ENCODE measurements at places on chromosomes 4 and X.

- DNase-seq: no peak
Observed at GRCh38 chr4:33577791-33578190, 2666.5 kb downstream of the ARAP2 start.

DNA sequence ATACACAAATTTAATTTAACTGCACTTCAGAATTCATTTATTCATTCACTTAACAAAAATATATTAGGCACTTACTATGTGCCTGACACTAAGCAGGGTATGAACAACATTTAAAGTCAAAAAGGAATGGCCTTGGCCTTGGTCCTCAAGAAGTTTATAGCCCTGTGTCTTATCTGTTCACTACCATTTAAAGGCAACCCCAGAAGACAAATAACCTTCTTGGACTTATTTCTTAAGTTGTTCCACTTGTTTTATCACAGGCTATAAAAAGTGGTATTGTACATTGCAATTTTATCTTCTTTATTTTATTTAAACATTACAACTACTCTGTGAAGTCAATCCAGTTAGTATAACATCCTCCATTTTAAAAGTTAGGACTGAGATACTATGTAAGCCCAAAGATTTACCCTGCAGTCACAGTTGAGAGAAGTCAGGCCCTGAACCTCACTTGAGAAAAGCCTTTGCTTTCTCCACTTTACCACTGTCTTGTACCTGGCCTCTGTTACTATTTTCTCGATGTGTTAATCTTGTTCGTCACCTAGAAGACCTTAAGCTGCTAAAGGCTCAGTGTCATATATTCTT, 305.6 kb upstream of the DIPK2B start:
- no peak for DNase-seq

DNA sequence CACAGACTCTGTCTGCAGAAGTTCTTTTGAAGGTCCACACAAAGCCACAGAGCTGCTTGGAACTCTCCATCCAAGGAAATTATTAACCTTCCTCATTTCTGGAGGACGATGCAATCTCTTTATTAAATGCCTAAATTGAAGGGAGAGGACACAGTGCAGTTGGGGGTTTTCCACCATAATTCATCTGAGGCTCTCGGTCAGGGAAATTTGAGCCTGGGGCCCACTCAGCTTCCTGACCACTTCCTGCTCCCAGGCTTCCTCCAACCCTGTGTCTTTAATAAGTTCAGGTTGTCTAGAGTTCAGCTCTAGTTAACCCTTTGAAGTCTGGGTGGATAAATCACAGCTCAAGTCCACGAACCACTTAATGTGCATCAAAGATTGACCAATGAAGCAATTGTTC, 58.5 kb downstream of the PRPS1 start:
- DNase-seq: peak; percentile 56

DNA sequence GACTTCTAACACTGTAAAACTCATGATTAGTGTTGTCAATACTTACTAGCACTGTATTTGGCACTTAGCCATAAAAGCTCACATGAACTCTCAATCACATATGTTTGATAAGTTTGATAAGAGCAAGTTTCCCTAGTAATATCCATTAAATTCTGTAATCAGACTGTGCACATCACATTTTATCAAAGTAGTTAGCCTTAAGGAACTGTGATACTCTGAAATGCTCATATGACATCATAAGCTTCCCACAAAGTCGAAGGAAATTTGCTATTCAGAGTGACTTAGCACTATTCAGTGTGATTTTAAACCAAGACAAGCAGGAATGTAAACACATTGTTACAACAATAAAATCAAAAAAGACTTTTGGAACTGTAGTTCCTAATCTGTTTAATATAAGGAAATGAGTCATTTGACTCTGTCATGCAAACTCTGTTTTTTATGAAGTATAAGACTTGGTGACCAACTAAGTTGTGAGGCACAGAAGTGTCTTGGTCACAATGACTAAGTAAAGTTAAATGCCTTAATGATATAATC, 6.7 kb downstream of the SLC7A11 start:
- peak; percentile 80 for DNase-seq

- DNase-seq: no peak
Observed at GRCh38 chrX:14825851-14826250, 47.0 kb downstream of the FANCB start.

Data from choroid plexus epithelial cell (primary cell).